D721Med (cell line): ENCODE measurements at places on chromosomes 6 and 20.

DNA sequence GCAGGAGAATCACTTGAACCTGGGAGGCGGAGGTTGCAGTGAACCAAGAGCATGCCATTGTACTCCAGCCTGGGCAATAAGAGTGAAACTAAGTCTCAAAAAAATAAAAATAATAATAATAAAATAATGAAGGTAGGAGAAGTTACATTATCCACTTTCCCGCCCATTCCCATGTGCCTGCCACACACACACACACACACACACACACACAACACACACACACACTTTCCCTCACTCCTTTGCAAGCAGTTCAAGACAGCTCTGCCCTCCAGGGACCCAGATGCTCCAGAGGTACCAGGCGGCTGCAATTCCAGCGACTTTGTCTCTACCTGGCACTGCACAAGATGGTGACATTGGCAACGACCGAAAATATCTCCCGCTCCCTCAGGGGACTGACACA is 224.8 kb upstream of the JARID2 start:
- no peak for DNase-seq

GRCh38 chr20:58312836-58313235 is 3.3 kb downstream of the RAB22A start:
- DNase-seq: no peak

GRCh38 chr6:125198398-125198937 is 44.9 kb downstream of the TPD52L1 start:
- DNase-seq: no peak

GRCh38 chr6:38714239-38715015 is 684 bp upstream of the DNAH8 start:
- DNase-seq: no peak

GRCh38 chr6:118705544-118706491 is 54.4 kb upstream of the CEP85L start:
- DNase-seq: no peak

DNA sequence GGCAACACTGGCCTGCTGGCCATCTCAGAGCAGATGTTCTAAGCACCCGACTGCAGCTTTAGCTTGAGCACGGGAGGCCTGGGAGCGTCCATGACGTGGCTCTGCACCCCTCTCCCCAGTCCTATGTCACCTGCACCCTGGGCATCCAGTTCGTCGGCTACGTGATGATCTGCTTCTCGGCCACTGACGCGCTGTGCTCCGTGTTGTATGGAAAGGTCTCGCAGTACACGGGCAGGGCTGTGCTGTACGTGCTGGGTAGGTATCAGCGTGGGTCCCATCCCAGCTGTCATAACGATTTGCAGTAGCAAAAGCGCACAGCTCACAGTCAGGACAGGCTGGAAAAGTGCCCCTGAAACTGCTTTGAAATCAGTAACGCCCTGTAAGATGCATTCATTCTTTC is 14.7 kb downstream of the UNC93A start:
- no peak for DNase-seq

DNA sequence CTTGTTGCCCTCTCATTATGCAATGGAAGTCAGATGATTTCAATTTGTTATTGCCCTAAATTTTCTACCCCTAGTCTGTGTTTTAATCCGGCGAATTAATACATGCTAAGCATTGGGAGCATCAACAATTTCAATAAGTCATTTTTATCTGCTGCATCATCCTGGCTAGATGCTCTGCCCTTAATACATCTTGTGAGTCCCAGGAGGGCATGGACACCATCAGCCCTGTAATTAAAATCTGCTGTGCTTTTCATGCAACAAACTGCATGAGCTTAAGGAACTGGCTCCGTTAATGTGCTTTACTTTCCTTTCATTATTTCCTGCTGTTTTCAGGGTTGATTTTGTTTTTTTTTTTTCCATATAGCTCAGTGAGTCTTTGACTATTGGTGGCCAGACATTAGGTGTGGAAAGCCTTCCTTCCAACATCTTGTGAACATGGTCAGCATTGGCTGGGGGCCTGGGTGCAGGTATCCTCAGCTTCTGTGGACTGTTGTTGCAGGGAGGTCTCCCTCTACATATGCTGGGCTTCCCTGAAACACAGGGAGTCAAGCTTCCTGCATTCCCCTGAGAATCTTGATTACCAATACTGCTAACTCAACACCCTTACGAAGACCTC is 8.5 kb upstream of the PBOV1 start:
- peak; percentile 30 for DNase-seq

DNA sequence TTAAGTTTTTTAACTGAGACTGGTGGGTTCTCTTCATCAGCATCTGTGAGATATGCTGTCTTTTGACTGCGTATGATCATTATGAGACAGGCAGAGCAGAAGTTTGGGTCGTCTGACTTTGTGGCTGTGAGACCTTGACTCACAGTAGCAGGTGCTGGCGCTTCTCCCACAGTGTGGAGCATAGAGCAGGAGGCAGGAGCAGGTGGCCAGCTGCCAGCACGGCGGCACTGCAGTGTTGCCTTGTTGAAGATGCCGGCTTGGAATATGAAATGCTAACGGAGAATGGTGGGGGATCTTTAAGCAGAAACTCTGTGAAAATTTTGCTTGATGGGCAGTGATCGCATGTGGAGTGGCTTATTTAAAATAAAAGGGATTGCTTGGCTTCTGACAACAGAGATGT is 105.0 kb downstream of the TIAM2 start:
- no peak for DNase-seq

- peak; percentile 25 for DNase-seq
Measured at GRCh38 chr6:34237316-34237721, 646 bp downstream of the HMGA1 start.

DNA sequence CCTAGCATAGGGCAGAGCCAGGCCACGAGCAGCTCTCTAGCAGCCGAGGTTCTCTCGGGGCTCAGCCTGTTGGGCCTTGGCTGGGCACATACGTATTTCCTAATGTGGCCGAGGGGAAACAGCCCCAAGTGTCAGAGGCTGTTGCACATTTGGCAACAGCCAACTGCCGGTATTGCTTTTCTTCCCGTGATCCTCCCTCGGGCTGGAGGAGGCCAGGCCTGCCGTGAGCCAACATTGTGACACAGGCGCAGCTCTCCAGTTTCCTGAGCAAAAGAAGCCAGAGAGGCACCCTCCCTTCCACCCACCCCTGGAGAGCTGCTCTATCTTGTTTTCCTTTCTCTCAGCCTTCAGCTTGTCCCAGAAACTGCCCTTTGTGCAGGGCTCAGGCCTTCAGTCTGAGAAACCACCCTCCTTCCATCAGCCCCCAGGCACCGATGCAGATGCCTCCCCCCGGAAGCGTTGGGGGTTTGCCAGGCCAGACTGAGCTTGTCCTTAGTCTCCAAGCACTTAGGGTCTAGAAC is 5.1 kb upstream of the BPI start:
- no peak for DNase-seq

DNA sequence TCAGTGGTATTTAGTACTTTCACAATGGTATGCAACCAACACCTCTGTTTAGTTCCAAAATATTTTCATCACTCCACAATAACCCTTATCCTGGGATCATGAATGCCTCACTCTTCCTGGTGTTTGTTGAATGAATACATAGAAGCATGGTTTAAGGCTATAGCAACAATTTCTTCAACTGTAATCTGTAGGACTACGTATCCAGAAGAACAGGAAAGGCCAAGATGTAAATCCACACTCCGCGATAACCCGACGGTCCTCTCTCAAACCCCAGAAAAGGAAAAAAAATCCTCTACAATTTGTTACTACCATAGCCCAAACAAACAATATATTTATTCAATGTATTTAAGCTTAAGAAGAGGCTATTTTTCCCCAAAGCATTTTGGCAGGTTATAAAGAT is 141.4 kb upstream of the SALL4 start:
- DNase-seq: no peak

- no peak for DNase-seq
Measured at GRCh38 chr20:24590178-24590982, 121.0 kb downstream of the SYNDIG1 start.

GRCh38 chr6:44775121-44775520 is 387.6 kb downstream of the CDC5L start:
- DNase-seq: no peak

DNA sequence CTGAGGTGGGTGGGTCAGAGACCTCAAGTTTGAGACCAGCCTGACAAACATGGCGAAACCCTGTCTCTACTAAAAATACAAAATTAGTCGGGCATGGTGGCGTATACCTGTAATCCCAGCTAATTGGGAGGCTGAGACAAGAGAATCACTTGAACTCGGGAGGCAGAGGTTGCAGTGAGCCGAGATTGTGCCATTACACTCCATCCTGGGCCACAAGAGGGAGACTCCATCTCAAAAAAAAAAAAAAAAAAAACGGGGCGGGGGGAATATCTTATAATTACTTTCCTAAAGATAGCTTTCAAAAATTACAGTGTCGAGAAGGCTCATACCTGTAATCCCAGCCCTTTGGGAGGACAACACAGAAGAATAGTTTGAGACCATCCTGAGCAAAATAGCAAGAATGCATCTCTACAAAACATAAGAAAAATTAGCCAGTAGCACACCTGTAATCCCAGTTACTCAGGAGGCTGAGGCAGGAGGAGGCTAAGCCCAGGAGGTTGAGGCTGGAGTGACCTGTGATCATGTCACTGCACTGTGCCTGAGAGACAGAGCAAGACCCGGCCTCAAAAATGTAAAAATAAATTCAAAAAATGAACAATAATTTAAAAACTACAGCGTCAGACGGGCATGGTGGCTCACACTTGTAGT is 25.8 kb downstream of the CBFA2T2 start:
- DNase-seq: no peak

- no peak for DNase-seq
Measured at GRCh38 chr6:32194825-32195651, 2.6 kb upstream of the GPSM3 start.

DNA sequence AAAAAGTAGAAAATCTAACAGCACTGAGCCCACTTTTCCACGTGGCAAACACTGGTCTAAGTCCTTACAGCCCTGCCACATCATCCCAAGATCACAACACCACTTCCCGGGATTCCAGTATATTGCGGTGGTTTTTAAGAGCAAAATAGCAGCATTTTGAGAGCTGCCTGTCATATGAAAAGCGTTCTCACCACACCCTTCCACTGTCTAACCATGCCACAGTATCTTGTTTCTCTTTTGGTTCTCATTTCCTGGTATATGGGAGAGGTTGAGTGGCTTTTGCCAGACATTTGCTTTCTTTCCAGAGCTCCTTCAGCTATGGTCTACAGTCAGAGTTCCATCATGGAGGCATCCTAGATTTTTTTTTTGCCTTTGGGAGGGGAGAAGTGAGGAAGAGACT is 243.0 kb downstream of the TSHZ2 start:
- no peak for DNase-seq

- DNase-seq: no peak
Measured at GRCh38 chr6:55756531-55757031, 118.8 kb downstream of the BMP5 start.

GRCh38 chr6:161407581-161407980 is 133.7 kb upstream of the AGPAT4 start:
- DNase-seq: no peak

DNA sequence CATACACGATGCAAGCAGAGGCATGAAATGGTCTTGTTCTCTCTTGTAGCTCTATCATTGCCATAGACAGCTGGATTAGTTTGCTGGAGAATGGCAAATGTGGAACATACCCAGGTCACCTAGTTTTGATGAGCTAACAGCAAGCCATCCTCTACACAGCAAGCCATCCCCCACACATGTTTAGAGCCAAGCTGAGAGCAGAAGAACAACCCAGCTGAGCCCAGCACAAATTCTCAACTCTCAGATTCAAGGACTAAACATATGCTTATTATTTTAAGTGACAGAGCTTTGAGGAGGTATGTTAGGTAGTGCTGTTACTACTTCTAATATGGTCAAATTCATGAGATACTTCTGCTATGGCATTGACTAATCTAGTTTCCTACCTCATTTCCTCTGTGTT is 230.3 kb downstream of the OTOR start:
- DNase-seq: no peak

- DNase-seq: no peak
Measured at GRCh38 chr20:53929974-53930650, 140.3 kb downstream of the BCAS1 start.
